Stimulated activated CD8-positive, alpha-beta memory T cell treated with anti-CD3 and anti-CD28 coated beads, Interleukin-4, amount 100 ng/mL, for 48 hours (primary cell): ENCODE measurements at places on chromosomes 5 and 9.
A peak's percentile ranks its signal among the peaks of the same experiment; 100 is the strongest.

DNA sequence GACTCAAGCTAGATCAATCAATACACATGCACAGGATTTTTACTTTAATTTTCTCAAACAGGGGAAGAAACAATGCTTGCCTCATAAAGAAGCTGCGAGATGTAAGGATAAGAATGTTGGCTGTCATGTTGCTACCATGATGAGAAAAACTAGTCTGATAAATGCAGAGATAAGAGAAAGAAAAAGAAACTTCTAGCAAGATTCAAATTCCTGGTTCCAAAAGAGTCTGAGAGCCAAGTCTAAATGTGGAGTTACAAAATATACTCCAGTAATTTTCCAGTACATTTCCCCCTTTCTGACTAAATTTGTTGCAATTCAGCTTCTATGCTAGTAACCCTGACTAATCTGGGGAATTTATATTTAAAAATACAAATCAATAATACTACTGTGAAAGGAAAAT, 10.4 kb upstream of the ANXA1 start:
- DNase-seq, result no peak

DNA sequence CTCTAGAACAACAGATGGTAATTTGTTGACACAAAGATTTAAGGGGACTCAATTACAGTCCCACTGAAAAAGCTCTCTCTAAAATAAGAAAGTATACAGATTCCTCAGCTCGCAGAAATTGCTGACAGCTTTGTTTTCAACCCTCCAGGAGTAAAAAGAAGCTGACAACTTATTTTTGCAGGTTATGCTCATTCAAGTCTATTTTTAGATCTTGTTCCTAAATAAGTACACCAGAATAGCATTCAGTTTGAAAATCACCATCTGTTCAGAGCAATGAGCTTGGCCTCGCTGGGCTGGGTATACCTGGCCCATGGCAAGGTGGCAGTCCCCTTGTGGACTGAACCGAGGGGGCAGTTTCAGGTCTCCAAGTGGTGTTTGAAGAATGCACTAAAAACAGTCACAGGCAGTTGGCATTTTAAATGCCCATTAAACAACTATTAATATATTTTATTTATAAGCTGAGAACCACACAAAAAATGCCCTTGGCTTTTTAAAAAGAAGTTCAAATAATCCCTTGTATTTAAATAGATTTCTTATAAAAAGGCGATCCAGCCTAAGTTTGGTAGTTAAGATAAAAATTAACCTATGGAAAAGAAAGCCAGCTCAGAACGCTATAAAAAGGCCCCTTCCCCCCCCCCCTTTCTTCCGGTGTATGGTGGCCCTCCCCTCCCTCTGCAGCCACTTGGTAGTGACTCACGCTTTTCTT, 169.2 kb downstream of the AUH start:
- peak; percentile 62 for DNase-seq

- no peak for DNase-seq
Observed at GRCh38 chr5:6783787-6784186, 70.6 kb downstream of the TENT4A start.

GRCh38 chr5:159051421-159052282, 48.1 kb downstream of the EBF1 start:
- DNase-seq, result peak; percentile 34

DNA sequence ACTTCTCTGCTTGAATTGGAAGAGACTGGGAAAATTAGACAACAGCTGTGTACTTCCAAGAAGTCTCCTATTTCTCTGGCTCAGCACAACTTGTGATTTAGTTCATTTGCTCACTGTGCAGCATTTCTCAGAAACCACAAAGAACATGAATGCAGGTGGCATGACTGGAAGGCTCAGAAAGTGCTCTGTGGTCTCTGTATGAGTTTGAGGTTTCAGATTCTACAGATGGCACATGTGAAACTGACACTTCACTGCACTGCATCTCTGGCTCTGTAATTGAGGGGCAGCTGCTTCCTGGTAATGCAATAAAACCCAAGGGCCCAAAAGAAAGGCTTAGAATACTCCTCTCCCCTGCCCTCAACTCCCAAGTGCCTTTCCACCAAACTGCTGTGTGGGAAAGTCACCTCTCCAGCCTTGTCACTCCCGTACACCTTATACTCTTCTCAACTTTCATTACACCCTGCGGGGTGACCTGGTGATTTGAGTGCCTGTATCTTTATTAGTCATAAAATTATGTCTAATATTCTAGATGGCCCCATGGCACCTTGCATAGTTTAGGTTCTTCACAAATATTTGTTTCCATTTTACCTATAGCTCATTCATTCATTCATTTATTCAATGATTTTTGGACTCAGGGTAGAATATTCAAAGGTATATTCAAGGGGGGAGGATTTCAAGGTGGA, 82.5 kb downstream of the ESM1 start:
- DNase-seq, result peak; percentile 61

GRCh38 chr5:96855031-96855872, 21.0 kb upstream of the ERAP2 start:
- DNase-seq, result no peak

DNA sequence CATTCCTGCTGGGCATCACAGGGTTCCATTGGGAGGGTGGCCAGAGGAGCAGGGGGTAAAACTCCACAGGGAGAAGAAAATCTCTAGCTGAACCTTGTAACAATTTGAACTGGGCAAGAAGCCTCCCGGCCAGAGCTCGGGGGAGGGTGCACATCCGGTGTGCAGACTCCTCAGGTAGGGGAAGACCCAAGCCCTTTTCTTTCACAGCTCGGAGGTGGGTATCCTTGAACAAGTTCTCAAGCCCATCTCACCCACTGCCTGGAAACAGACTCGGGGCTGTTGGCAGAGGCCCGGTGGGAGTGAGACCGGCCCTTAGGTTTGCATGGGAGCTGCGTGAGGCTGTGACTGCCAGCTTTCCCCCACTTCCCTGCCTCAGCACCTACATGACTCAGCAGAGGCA, 111.5 kb upstream of the IL7R start:
- DNase-seq, result no peak

DNA sequence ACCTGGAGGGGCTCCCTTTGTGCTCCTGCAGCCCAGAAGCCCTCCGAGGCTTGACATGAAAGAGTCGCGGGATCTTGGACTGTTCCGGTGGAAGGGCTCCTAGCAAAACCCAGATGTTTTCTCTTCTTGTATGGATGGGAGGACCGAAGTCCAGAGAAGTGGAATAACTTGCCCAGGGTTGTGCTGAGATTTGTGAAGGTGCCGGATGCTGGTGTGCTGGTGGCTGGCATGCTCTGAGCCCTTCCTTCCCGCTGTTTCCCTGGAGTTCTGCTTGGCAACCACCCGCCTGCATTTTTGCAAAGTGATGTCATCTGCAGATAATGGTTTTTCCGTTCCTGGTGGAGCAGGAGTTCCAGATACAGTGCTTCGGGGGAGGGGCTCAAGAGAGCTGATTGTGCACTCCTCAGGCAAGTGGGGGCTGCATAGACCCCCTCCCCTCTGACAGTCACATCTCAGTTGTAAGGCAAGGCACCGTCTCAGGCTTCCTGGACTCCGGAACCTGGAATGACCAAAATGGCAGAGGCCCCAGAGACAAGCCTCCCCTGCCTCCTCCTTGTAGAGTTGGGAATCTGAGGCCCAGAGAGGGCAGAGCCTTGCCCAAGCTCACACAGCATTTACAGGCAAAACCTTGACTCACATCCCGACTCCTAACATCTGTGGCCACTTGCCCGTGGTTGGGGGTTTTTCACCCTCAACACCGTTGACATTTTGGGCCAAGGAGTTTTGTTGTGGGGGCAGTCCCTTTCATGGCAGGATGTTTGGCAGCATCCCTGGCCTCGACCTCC, 157.0 kb downstream of the RGS3 start:
- DNase-seq, result peak; percentile 68

GRCh38 chr9:114662081-114662989, 4.7 kb upstream of the TEX53 start:
- peak; percentile 85 for DNase-seq

DNA sequence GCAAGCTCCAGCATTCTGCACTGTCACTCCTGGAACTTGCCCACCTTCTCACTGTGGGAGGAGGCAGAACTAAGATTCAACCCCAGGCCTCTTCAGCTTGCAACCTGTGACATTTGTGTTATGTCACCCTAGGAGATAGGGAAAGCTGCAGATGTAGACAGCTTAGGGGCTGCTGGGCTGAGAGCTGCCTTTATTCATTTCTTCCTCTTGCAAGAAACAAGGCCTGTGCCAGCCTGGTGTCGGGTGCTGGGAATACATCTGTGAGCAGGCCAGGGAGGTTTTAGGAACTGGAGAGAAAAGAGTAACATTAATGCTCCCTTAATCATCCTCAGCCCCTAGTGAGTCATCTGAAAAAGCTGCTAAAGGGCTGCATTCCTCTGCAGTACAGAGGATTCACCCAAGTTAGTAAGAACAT, 101.8 kb downstream of the FGF18 start:
- no peak for DNase-seq

DNA sequence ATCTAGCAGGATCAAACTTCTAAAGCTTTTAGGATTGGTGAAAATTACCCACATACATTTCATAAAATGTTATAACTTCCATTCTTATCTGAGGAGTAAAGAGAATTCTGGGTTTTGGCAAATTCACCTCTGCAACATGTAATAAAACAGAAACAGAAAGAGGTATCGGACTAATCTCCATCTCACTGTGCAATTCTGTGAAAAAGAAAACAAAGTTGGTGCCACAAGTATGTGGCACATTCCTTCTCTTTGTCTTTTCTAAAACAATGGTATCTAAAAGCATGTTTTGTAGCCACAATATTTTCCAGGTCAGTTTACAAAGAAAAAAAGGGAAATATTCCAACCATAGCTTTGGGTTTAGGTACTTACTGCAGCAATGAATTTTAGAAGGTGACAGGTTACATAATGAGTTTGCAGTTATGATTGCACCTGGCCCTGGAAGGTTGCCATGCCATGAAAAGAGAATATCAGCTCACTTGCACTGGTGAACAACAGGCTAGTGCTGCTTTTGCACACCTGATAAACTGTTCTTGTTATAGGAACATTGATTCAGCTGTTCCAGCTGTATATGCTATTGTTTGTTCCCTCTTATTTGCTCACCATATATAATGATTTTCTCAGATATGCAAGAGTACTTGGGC, 491.3 kb upstream of the MEF2C start:
- no peak for DNase-seq

DNA sequence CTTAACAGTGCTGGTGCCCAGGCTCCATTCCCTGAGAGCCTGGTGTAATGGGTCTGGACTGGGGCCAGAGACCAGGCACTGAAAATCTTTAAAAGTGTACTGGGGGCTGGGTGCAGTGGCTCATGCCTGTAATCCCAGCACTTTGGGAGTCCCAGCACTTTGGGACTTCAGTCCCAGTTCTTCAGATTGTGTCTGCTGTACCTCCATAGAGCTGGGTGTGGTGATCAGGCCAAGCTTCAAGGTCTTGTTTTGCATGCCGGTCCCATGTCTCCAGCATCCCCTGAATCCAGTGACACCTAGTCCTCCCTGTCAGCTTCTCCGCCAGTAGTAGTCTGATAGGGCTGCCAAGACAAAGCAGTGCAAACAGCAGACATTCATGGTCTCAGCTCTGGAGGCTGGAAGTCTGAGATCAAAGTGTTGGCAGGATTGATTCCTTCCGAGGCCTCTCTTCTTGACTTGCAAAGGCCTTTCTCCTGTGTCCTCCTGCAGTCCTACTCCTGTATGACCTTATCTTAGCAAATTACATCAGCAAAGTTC, 108.2 kb downstream of the SYK start:
- DNase-seq, result no peak
